ENCODE measurements at places on chromosomes 5 and 9.

- DNase-seq = no peak
Observed at GRCh38 chr9:122948313-122948712, 7.5 kb downstream of the RABGAP1 start.

GRCh38 chr5:170216257-170216864 is 16.4 kb upstream of the C5orf58 start:
- no peak for DNase-seq

GRCh38 chr5:168301593-168302390 is 10.3 kb downstream of the WWC1 start:
- no peak for DNase-seq

GRCh38 chr5:77231471-77232138 is 21.1 kb downstream of the PDE8B start:
- no peak for DNase-seq

GRCh38 chr5:148713735-148714508 is 59.6 kb upstream of the HTR4 start:
- no peak for DNase-seq

DNA sequence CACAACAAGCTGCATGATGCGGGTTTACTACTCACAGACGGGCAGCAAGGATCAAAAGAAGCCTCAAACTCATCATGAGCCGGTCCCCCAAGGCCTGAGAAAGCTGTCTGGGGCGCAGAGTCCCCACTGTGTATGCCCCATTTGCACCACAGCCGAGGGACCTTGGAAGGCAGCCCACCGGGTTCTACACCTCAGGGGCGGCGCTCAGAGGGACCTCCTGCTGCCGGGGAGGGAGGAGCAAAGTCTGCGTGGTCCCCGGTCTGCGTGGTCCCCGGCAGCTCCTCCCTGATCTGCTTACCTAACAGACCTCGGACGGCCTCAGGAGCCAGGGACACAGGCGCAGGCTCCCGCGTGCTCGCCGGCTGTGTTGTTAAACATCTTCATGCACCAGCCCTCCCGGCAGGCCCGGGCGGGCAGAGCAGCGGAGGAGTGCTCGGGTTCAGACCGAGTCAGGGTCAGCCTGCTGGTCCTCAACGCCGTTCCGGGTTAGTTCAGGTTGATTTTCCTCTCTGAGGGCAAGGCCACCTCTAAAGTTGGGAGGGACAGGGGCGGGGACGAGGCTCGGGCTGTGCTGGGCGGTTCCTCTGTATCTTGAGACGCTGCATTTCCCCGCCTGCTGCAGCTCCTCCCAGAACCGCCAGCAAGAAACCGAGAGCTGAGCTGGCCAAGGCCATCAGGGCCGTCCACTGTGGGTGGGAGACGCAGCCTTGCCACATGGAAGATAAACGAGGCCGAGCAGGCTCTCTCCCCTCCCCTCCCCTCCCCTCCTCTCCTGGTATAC is 74.6 kb downstream of the MRPL36 start:
- DNase-seq = peak; percentile 12

DNA sequence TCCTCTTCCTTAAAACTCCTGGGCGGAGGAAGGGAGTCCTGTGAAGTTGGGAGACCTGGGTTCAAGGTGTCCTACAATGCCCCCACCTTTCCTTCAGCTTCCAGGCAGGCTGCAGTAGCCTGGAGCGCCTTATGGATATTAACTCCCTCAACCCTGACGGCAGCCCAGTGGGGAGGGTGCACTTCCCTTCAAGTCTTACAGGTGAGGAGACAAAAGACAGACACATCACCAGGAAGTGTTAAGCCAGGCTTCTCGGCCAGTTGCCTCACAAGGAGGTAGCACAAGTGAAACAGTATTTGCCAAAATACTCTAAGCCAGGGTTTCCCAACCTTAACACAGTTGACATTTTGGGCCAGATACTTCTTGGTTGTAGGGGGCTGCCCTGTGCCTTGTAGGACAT is 4.2 kb downstream of the TRIM7 start:
- no peak for DNase-seq

- no peak for DNase-seq
Observed at GRCh38 chr5:133848341-133848811, 120.0 kb downstream of the C5orf15 start.

- DNase-seq = no peak
Observed at GRCh38 chr5:176410486-176411180, 5.7 kb downstream of the CLTB start.

DNA sequence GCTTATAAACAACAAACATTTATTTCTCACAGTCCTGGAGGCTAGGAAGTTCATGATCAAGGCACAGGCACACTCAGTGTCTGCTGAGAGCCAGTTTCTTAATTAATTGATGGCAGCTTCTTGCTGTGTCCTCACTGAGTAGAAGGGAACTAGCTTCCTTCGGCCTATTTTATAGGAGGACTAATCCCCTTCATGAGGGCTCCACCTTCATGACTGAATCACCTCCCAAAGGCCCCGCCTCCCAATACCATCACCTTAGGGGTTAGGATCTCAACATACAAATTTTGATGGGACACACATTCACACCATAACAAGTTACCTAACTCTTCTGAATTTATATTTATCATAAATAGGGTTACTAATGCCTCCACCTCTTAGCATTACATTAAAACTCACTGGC is 129.8 kb downstream of the GNAQ start:
- DNase-seq = no peak

GRCh38 chr5:154947778-154948177 is 6.9 kb downstream of the MRPL22 start:
- DNase-seq = no peak

DNA sequence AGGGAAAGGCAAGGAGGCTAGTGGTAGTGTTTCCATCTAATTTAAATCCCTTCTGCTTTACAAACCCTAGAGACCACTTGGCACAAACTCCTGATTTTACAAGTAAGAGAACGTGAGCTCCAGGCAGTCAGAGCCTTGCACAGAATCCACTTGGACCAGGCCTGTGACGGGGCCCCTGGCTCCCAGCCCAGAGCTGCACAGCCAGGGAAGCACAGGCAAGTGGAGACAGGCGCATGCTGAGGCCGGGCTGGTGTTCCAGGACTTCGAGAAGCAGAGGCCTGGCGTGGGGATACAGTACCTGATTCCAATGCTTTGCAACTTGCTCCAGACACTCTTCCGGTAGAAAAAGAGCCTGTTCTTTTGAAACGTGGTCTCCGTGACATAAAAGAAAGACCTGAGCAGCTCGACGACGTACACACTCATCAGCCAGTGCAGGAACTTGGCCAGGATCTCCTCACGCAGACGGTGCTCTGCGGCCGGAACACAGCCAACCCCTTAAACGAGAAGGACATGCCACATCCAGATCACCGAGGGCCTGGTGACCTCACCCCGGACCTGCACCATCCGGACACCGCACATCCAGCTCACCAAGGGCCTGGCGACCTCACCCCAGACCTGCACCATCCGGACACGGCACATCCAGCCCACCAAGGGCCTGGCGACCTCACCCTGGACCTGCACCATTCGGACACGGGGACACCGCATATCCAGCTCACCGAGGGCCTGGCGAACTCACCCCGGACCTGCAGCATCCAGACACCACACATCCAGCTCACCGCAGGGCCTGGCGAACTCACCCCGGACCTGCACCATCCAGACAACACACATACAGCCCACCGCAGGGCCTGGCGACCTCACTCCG is 12.5 kb downstream of the TERT start:
- no peak for DNase-seq

DNA sequence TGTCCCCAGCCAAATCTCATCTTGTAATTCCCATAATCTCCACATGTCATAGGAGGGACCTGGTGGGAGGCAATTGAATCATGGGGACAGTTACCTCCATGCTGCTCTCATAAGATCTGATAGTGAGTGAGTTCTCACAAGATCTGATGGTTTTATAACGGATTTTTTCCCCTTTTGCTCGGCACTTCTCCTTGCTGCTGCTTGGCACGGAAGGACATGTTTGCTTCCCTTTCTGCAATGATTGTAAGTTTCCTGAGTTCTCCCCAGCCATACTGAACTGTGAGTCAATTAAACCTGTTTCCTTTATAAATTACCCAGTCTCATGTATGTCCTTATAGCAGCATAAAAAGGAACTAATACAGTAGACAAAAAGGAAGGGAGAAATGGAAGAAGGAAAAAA is 76.7 kb upstream of the CCNG1 start:
- DNase-seq = no peak

GRCh38 chr5:56480078-56480704 is 247.1 kb upstream of the ANKRD55 start:
- DNase-seq = peak; percentile 42

GRCh38 chr9:131013771-131014676 is 5.0 kb downstream of the LAMC3 start:
- no peak for DNase-seq

DNA sequence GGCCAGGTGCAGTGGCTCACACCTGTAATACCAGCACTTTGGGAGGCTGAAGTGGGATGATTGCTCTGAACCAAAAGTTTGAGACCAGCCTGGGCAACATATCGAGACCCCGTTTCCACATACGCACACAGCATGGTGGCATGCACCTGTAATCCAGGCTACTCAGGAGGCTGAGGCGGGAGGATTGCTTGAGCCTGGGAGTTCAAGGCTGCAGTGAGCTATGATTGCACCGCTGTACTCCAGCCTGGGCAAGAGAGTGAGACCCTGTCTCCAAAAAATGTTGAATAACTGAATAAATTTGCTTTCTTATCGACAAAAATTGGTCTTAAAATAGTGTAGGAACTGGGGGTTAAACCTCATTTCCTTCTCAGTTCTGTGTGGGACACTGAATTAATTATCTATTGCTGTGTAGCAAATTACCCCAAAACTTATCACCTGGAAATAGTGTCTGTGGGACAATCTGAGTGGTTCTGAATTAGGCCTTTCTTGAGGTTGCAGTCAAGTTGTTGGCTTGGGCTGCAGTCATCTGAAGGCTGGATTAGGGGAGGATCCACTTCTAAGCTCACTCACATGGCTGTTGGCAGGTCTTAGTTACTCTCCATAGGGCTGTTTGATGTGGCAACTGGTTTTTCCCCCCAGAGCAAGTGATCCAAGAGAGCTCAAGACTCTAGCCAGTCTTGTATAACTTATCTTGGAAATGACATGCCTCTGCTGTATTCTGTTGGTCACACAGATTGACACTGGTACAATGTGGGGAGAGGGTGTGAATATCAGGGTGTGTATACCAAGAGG is 2.0 kb downstream of the SNX30 start:
- no peak for DNase-seq

- DNase-seq = no peak
Observed at GRCh38 chr5:27821681-27822080, 783.3 kb upstream of the CDH9 start.

- DNase-seq = no peak
Observed at GRCh38 chr5:150206098-150206778, 16.4 kb downstream of the SLC6A7 start.

DNA sequence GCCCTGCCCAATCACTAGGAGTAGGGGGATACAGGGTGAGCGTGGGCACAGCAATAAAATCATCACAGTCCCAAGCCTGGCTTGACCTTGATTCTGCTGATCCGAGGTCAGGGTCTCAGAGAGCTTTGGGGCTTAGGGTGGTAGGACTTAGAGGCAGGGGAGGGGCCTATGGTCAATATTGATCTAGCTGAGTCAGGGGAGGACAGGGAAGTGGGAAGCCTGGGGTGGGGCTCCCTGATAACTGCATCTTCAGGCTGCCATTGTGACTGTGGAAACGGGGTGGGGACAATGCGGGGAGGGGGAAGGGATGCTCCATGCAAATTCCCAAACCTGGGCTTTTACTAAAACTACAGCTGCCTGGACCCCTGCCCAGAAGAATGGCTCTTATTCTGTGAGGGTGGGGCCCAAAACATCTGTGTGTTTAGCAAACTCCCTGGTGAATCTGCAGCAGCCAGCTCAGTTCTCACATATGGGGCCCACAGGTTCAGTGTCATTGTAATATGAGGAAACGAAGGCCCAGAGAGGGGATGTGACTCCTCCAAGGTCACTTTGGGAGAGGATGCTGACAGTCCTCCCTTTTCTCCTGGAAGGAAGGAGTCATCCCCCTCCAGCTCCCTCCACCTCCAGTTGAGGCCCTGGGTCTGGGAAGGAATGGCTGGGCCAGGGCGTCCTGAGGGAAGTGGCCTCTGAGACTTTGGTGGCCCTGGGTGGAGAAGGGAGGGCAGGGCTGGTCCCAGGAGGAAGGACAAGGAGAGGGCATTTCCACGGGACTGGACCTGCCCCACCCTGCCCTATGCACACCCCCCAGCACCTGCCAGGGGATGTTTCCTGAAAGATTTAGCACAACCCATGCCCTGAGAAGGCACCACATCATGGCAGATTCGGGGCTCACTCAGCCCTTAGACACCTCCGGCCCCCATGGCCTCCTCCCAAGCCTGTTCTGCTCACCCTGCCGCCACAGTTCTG is 26.4 kb downstream of the SLC6A7 start:
- DNase-seq = no peak

DNA sequence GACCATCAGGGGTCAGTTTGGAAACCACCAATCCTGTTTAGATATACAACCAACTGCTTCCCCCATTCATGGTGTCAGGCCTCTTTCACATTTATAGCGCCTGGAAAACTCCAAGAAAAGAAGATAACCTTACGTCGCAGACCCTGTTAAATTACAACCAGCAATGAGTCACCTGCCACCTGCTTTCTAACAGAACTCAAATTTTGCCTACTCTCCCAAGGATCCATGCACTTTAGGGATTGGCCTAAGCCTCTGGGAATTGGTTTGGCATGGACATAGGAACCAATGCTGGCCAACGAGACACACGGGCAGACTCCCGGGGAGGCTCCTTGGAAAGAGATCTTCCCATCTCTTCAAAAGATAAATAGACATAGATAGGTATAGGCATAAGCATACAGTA is 87.0 kb downstream of the FEM1C start:
- DNase-seq = no peak

DNA sequence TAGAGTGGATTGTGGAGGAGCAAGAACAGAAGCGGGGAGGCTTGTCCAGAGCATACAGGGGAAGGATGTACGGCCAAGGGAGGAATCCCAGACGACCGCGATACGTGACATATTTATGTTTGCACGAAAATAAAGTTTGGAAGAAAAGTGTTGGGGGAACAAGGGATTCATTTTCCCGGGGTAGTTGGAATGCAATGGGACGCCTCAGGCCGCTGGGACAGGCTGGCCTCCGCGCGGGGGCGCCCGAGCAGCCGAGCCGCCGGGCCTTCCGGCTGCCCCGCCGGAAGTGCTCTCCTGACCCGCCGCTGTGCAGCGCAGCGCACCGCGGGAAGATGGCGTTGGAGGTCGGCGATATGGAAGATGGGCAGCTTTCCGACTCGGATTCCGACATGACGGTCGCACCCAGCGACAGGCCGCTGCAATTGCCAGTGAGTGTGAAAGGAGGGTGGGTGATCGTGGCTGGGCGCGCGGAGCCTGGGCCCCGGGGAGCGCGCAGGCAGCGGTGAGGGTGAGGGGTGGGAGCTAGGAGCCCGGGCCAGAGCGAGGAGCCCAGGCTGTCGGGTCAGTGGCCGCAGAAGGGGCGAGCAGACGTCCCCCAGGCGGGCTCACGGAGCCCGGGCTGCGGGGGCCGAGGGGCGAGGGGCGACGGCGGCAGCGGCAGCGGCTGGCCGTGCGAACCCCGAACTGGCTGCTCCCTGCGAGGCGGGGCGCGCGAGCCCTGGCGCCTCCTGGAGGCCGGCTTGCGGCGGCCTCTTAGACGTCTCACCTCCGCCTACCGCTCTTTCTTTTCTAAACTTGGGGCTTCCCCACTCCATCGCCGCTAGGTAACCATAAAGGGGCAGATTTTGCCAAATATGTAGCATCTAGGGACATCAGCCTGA is at the start of gene PHAX:
Gene PHAX (plus strand): TSS at position 317 of the 881 bp plus-strand sequence. CDS start 16 bp downstream, at position 333.
- DNase-seq = peak; percentile 87

GRCh38 chr5:145825751-145826180 is 9.4 kb downstream of the PRELID2 start:
- no peak for DNase-seq

GRCh38 chr9:77163884-77164283 is 13.4 kb upstream of the VPS13A start:
- no peak for DNase-seq

Measured in activated T-cell treated with anti-CD3 and anti-CD28 coated beads, Interleukin-2, amount 50 U/mL, for 72 hours (primary cell).